Cerebellar nuclear complex (tissue), 1 donor: ENCODE measurements at places on chromosomes 12 and 14.

GRCh38 chr14:50786751-50787464, 44.1 kb downstream of the NIN start:
- no peak for DNase-seq

- DNase-seq = no peak
Measured at GRCh38 chr14:106843386-106843785, 1317.0 kb downstream of the TMEM121 start.

DNA sequence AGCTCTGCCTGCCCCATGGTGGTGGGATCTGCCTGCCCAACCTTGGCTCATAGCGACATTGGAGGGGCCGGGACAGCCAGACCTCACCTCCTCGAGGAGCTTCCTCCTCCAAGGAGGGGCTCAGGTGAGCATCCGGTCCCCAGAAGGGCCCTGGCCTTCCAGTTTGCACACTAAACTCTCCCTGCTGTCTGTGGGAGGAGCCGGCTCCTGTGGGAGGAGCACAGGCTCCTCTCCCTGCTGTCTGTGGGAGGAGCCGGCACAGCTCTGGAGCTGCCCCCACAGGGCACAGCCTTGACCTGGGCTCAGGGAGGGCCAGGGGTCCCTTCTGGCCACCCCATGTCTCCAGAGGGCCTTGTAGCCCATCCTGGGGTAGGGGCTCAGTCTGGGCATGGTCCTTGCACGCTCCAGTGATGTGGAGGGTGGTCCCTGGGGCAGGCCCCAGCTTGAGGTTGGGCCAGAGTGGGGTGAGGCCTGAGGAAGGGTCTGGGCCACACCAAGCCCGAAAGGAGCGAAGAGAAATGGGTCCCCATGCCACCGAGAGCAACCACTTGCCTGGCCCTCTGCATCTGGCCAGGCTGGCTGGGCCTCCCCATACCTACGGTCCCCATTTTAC, 147.5 kb upstream of the C14orf180 start:
- no peak for DNase-seq

- DNase-seq = no peak
Measured at GRCh38 chr12:4353785-4354208, 25.7 kb downstream of the FGF23 start.

DNA sequence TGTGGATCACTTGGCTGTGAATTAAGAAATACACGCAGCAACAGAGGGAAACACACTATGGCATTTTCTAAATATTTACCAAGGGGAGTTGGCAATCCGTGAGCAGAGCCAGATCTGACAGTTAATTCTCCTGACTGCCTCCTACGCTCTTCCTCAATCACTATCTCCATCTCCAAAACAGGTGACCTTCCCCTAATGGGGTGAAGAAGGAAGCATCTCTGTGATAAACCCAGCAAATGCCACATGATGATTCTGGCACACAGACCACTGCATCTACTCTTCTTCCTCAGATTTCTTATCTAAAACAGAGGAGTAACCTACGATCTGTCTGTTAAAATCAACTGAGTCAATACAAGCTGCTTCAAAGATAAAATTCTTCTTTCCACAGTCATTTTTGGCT, 4.4 kb downstream of the SPTB start:
- no peak for DNase-seq

GRCh38 chr14:83289390-83289789, 1755.7 kb upstream of the SEL1L start:
- no peak for DNase-seq

DNA sequence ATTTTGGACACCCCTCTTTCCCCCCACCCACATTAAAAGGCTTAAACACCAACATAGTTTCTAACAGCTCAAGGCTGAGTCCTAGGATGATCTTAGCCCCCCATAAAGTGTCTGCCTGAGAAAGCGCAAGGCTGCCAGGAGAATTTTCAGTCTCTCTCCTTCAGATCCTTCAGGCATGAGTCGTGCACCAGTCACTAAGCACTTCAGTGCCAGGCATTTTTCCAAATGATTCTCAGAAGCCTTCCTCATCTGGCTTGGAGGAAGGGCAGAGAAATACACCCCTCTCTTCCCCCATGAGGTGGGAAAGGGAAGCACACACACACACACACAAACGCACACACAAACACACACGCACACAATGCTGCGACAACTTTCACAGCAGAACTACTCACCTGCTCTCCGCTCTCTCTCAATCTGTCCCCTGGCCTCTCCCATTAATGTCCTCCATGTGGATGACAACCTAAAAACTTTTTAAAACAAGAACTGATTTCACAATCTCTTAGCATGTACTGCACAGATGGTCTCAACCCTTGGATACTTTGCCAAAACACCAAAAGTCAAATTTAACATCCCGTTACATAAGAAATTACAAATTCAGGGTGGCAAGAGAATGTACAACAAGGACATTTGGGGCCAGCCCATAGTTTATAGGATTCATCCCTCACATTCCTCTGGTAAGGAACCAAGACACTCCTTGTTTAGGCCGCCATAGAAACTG, 49.8 kb downstream of the CKAP4 start:
- DNase-seq = no peak

DNA sequence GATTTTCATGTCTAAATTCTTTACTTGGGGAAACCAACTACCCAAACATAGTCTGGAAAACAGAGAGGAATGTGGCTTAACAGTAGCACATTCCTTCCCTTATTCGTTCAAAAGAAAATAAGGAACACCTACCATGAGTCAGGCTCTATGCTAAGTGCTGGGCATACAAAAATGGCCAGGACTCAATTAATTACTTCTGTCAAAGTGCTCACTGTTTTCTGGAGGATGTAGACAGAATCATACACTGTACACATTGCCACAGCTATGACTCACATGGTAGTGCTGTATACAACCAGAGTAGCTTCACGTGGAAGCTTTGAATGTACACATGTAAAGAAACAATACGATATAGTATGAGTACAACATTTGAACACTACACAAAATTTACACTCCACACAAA, 50.1 kb downstream of the SLC25A21 start:
- no peak for DNase-seq

DNA sequence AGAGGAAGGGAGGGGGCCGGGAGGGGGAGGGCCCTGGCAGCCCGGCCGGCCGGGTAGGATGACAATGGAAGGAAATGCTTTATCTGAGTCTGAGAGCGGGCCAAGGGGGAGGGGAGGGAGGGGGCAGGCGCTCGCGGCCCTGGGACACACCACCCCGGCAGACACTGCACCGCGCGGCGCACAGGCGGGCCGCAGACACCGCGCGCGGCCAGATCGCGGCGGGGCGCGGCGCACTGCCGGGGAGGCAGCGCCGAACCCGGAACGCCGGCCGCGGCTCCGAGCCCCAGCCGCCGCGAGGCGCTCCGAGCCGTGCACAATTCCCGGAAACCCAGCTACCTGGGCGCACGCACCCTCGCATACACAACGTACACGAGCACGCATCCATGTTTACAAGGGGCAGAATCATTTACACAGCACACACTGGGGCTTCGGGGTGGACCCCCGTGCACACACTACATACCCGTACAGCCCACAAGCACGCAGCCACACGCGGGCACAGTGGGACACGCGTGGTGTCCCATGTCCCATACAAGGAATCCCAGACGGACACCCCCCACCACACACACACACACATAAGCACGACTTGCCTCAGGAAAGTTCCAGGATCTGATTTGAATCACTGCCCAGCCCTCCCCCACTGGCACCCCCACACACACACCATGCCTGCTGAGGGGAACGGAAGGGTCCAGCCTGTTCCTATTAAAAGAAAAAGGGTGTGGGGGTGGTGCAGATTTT, at the start of gene HDAC7:
Gene HDAC7 (minus strand): TSS at position 8 of the 735 bp plus-strand sequence. CDS start 118 bp downstream, outside the sequence.
- DNase-seq = no peak

DNA sequence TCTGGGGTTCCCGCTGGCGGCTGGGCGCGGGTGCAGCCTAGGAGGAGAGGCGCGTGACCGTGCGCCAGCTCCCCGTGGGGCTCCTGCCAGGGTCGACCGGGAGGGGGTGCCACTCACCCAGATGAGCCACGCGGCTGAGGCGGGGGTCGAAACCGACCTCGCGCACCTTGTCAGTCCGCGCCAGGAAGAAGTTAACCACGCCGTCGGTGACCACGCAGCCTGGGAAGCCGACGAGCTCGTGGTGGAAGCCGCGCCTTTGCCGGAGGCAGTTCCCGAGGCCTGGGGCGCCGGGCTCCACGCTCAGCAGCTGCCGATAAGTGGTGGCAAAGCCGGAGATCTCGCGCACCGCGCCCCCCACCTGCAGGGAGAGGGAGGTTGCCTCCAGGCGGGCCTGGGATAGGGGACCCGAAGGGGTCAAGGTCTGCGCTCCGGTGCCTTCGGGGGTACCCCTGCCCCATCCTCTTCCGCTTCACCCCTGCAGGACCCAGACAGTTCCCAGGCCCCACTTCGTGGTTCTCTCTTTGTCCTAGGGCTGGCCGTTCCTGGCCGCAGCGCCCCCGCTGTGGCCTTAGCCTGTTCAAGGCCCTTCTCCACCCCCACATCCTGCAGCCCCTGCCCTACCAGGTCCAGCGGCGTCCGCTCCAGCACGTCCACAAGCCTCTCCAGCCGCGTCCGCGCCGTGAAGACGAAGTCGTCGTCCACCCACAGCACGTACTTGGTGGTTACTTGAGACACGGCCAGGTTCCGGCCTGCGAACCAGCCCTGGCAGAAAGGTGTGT, 5.3 kb downstream of the B4GALNT1 start:
- DNase-seq = no peak

- peak; percentile 6 for DNase-seq
Measured at GRCh38 chr12:21657326-21658077, at the start of gene LDHB. Gene LDHB (minus strand): TSS chr12:21657842. CDS start chr12:21654671, 3,171 bp downstream.

- DNase-seq = no peak
Measured at GRCh38 chr12:96466939-96467751, 22.2 kb upstream of the CFAP54 start.

GRCh38 chr12:111761706-111762105, 5.0 kb upstream of the ALDH2 start:
- DNase-seq = no peak

DNA sequence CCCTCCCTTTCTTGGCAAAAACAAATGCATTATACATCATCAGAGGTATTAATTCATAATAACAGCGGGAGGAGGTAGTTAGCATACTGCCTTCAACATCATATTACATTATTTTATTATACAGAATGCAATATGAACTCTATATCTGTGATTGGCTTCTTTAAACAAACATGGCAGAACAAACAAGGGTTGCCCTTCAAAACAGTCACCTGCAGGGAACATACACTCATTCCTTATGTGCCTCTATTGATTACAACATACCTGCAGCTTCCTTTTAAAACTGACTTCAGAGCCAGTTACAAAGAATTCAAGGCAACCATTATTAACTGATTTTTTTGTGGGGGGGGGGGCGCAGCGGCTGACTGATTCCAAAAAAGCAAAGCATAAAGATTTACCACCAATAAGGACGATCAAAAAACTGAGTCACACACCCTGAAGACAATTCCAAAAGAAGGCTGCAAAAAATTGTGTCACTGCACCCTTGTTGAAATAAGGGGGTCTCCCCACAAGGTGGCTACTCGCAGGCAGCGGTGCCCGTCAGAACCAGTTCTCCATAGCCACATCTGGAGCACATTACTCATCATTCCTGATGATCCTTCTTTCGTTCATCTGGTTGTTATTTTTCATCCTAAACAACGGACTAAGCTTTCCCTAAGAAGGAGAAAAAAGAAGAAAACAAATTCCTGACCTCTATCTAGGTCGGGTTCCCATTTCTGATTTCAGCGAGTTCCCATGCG, 51.8 kb downstream of the SMUG1 start:
- DNase-seq = no peak

- DNase-seq = no peak
Measured at GRCh38 chr12:14395074-14395778, 29.7 kb downstream of the ATF7IP start.
